ENCODE measurements at places on chromosomes 11 and 22.

GRCh38 chr11:45158210-45158731, 11.8 kb downstream of the PRDM11 start:
- DNase-seq = no peak

- DNase-seq = no peak
Measured at GRCh38 chr11:58485961-58486360, 21.9 kb downstream of the OR5B21 start.

GRCh38 chr22:31653944-31654343, 8.1 kb downstream of the PISD start:
- DNase-seq = no peak

DNA sequence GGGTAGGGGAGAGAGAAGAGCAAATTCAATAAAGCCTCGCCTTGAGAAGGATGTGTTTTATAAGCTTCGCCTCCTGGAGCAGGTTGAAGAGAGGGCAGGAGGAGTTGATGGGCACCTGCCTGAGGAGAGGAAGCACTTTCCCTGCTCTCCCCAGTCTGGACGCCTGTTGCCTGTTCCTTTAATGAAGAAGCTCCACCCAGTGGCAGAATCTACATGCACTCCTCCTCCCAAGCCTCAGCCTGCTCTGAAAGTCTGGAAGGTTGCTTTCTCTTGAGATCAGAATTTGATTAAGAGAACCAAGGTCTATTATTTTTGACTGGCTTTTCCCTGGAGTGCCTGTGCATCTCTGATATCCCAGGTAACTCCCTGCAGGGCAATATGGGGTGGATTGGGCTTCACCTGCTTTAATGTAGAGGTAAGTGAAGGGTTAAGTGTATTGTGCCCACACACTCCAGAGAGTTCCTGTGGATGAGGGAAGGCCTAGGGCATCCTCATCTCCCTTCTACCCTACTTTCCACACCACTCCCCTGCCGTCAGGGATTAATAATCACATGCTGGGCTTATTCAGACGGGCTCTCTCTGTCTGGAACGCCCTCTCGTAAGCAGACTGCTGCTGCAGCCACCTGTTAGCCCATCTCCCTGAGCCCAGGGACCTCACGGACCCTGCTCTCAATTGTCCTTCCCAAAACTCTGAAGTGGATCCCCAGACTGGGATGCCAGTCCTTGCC, 22.3 kb downstream of the NTM start:
- DNase-seq = no peak

DNA sequence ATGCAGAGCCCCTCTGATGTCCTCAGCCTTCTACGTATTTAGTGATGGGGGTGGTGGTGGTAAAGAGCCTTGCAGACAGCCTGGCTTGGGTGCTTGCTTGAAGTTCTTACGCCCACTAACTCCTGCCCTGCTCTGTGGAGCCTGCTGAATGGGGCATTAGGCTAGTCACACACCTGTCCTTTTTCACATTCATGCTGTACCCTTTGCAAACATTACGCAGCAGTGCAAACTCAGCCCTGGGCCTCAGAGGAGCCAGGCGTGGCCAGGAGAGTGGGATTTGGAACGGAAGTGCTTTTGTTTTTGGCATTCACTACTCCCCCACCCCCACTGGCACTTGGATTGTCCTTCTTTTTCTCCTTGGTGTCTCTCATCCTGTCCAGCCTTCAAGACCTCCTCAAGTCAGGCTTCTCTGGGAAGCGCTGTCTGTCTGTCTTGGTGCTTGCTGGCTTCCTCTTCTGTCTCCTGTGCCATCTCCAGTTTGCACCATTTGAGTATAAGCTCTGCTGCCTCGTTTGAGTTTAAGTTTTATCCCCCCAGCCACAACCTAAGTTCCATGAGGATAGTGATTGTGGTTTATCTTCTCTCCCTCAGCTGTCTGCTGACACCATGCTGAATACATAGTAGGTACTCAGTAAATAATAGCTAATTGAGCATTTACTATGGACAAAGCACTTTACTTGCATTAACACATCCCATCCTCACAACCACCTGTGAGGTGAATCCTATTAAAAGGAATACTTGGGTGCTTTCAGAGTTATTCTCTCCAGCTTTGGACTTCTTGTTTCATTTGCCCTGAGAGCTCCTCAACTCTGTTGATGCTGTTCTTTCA, 26.7 kb downstream of the ZBTB16 start:
- DNase-seq = no peak

- no peak for DNase-seq
Measured at GRCh38 chr11:65856689-65857499, 1.1 kb downstream of the CFL1 start.

DNA sequence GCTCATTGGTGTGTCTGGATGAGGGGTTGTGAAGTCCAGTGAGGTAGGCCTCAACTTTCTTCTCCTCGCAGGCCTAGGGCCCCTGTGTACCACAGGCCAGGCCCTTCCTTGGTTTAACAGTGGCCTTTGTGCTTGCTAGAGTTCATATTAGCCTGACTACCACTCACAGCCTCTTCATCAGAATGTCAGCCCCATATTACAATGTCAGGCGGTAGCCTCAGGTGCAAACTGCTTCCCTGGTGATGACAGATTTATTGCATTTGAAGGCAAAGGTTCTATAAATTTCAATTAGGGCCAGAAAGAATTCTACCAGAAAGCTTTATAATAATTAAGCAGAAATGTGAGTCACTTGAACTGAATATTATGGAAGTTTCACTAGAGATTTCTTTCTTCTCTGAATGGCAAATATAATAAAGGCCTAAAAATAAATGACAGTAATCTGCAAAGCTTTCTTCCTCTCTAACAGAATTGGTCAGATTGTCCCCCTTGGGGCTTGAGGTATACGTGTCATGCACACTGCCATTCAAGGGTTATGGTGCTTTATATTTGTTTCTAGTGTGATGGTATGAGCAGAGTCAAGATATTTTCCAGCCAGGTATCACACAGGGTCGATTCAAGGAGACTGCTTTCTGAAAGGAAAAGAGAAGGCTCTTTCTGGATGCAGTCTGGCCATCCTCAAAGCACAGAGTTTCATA, 210.3 kb downstream of the CWF19L2 start:
- DNase-seq = no peak

DNA sequence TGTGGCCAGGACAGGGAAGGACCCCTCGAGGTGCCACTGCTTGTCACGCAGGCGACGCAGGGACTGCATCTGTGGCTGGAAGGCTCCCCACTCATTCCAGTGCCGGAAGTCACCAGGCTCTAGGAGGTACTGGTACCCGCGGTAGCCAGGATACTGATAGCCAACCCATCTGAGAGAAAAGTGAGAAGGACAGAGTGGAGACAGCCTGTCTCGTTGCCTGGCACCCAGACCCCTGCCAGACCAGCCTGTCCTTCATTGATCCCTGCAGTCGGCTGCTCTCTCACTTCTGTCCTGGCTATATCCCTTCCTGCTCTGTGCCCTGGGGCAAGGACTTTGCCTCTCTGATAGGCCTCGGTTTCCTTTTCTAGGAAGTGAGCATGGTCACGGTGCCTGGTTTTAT, 9.6 kb upstream of the TPST2 start:
- no peak for DNase-seq

GRCh38 chr11:115897707-115898106, 393.5 kb upstream of the CADM1 start:
- DNase-seq = no peak

DNA sequence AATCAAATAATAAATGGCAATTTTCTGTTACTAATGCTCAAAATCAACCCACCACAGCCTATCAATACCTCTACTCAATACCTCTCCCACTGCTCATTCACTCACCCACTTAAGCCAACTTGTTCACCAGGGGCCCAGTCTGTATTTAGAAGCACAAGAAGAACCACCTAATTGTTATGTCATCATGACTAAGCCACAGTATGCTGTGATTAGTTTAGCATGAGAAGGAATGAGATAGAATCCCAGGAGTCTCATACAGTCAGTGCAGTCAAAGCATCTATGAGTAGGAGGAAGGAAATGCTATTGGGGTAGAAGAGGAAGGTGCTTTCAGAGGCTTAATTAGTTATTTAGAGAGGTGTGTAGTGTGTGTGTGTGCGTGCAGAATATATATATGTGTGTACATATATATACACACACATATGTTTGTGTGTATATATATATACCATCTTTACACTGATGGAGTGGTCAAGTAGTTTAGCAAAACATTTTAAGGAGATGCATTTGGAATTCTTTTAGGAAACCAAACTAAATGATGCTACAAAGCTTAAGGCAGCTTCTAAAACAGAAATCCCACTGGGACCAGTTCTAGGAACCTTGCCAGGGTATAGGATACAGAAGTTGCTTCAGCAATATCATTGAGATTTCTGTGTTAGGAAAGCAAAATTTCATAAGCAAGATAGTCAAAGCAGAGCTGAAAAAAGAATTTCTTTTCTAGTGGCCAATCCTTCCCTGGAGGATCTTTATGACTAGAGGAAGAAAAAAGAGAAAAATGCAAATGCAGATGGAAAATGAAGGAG, 27.5 kb downstream of the KCNA4 start:
- DNase-seq = peak; percentile 26

GRCh38 chr11:58784995-58785394, 53.3 kb upstream of the GLYAT start:
- DNase-seq = no peak

DNA sequence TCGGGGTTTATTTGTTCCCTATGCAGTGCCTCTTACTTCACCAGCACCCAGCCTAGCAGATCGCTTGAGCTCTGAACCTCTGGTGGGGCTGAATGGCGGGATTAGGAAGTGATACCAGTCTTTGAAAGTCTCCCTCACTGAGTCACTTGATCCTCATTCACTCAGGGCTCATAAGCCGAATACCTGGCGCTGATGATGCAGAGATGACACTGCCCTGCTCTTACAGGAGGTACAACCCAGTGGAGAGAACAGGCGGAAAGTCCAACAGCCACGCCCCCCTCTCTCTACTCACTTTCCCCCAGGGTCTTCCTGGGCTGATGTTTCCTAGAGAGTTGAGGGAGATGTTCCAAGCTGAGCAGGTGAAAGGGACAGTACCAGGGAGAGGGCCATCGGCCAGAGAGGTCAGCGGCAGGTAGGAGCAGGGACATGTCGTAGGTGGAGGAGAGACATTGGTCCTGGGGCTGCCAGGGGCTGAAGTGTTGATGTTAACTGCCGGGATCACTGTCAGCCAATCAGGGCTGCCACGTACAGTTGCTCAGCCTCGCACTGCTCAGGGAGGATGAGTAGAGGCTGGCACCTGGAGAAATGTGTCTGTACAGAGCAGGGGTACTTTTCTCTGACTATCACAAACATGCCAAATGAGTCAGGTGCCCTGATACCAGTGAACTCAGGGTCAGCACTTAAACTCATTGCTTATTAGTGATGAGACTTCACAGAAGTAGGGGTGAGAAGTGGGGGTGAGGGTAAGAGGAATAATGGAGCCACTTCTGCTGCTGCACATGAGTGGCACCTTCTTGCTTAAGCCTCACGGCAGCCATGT, 9.9 kb upstream of the APOBEC3A start:
- no peak for DNase-seq

- DNase-seq = no peak
Measured at GRCh38 chr22:27329131-27329850, 472.3 kb downstream of the MN1 start.

GRCh38 chr11:91625495-91625894, 599.1 kb upstream of the FAT3 start:
- DNase-seq = no peak

DNA sequence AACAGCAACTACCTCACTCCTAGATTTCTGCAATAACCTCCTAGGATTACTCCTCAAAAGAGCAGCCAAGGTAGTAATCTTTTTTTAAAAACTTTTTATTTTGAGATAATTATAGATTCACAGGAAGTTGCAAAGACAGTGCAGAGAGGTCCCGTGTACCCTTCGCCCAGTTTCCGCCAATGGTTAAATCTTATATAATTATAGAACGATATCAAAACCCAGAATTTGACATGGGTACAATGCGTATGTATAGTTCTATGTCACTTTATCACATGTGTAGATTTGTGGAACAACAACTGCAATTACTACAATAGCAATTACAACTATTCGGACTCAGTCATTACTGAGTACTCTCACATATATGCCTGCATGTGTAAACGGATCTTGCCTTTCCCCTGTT, 94.8 kb upstream of the APOA1 start:
- DNase-seq = no peak

GRCh38 chr11:121801394-121801748, 314.6 kb downstream of the BLID start:
- DNase-seq = no peak

GRCh38 chr22:27588268-27588667, 213.3 kb downstream of the MN1 start:
- DNase-seq = no peak

- no peak for DNase-seq
Measured at GRCh38 chr11:110711776-110712658, at the start of gene ARHGAP20. Gene ARHGAP20 (minus strand): TSS chr11:110712437. CDS start chr11:110712231, 206 bp downstream.

- no peak for DNase-seq
Measured at GRCh38 chr11:93192163-93192562, 5.6 kb downstream of the SLC36A4 start.

GRCh38 chr22:44891791-44892190, 118.0 kb downstream of the PHF21B start:
- no peak for DNase-seq

GRCh38 chr11:43376594-43376993, 17.9 kb downstream of the TTC17 start:
- DNase-seq = peak; percentile 74

- no peak for DNase-seq
Measured at GRCh38 chr11:115885535-115886421, 381.6 kb upstream of the CADM1 start.

GRCh38 chr11:86932259-86932585, 23.0 kb downstream of the FZD4 start:
- no peak for DNase-seq

DNA sequence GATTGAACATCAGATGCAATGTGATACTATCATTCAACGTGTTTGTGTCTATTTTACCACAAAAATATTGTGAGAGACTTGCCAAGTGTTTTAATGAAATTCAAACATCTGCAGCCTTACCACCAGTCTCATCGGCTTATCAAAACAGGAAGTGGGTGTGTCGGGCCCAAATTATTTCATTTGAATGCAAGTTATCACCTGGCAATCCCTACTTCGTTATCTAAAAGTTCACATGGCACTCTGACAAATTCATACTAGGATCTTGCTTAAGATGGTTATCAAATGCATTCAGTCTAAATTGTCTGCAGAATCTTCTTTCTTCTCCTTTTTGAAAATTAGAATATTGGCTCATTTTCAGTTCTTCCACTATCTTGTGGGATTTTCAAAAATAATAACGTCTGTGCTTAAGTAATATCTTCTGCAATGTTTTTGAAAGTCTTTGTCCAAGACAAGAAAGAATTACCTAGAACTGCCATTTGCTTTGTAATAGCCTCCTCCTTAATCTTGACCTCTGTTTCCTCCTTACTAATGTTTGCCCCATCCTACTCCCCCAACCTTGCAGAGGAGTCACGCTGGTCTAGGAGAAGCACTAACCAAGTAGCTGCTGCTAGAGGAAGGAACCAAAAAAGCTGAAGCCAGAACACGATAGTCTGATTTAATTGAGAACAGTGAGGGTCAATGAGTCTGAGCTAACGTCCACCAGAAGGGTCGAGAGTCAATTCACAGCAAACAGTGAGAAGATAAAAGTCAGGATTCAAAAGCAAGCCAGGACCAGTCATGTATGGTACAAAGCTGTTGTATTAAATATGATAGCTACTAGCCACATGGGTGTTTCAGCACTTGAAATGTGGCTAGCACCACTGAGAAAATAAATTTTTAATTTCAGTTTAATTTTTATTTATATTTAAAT, 10.2 kb upstream of the BIRC3 start:
- no peak for DNase-seq

All from HS-5 (cell line).